ENCODE measurements at places on chromosomes 12 and 14.

GRCh38 chr12:54721312-54721711 is 73.1 kb upstream of the DCD start:
- no peak overlapping the region for H3K27ac ChIP-seq
- no peak overlapping the region for H3K4me3 ChIP-seq
- H3K4me1 ChIP-seq: no peaks in the 10 kb centered on the region
- H3K36me3 ChIP-seq: no peaks in the 10 kb centered on the region
- no peaks in the 10 kb centered on the region for H3K27me3 ChIP-seq
- DNase-seq: no peak

DNA sequence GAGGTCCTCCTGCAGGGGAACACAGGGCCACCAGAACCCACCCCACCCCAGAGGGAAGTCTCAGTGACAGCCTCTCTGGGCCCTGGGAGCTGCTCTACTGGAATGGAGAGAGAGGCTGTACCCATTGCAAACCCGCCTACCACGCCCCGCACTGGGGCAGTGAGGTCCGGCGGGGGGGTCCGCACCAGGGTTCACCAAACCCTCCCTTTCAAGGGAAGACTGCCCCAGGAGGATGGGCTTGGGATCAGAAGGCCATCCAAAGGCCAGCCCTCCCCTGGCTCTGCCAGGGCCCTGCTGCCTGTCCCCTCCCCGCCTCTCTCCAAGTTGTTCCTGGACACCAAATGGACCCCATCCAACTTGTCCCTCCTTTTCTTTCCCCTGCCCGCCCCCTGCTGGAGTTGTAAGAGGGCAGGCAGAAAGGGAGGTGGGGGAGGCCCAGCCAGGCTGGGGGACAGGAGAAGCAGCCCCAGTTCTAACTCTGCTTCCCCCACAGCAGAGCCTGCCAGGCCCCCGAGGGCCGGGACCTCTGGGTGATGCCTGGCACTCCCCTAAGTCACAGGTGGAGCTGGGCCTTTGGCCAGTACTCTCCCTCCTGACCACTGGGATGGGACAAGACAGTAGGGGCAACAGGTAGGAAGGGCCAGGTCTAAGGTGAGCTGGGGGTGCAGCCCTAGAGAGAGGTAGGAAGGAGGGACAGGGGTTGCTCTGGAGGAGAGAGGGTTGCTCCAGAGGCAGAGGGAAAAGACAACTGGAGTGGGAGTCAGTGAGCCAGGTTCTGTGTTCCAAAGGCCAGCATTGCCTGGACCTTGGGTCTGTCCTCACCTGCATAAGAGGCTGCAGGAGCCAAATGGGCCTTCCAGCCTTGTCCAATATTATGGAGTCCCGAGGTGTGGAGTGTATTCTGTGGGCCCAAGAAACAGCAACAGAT is 3.2 kb upstream of the DIO3 start:
- H3K36me3 ChIP-seq: no peaks in the 10 kb centered on the region
- H3K27ac ChIP-seq: no peak overlapping the region
- H3K4me1 ChIP-seq: no peaks in the 10 kb centered on the region

DNA sequence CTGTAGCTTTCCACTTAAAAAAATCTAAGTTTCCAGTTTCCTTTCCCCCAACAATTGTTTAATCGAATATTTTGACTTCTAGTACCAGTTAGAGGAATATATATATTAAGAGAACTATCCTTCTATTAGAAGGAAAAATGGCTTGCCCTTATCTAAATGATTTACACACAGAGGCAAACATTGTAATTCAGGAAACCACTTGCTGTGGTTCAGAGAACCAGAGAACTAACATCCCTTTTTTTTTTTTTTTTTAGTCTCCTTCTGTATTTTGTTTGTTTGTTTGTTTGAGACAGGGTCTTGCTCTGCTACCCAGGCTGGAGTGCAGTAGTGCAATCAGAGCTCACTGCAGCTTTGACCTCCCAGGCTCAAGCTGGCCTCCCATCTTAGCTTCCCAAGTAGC is 746.6 kb downstream of the VRK1 start:
- H3K27ac ChIP-seq: no peak overlapping the region
- H3K4me3 ChIP-seq: no peak overlapping the region
- H3K36me3 ChIP-seq: no peaks in the 10 kb centered on the region
- DNase-seq: no peak
- no peaks in the 10 kb centered on the region for H3K27me3 ChIP-seq
- H3K4me1 ChIP-seq: no peaks in the 10 kb centered on the region

DNA sequence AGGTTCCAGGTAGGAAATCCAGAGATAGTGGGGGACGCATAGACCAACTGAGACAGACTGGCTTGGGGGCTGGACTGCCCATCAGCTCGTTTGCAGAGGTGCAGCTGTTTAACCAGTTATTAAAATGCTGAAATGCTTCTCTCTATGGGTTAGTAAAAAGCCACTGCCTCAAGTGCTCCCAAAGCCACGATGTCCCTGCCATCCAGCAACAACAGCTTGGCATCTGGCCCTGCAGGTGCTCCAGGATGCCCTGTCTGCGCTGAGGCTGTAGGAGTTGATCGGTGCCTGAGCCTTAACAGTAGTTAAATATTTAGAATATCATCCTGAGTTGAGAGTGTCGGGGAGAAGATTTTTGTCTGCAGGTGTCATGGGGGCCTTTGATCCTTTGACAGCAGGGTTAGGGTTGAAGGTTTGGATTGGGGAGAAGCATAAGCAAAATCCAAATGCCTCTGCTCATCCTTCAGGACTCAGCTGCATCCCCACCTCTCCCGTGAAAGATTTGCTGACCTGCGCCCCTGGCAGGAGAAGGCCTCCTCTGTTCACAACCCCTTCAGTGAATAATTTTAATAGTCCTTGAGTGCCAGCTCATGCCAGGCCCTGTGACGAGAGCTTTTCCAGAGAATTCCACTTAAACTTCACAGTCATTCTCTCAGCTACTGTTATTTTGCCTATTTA is 127.3 kb upstream of the PWP1 start:
- no peaks in the 10 kb centered on the region for H3K36me3 ChIP-seq
- no peak overlapping the region for H3K4me3 ChIP-seq
- no peaks in the 10 kb centered on the region for H3K27me3 ChIP-seq
- no peak for DNase-seq
- H3K4me1 ChIP-seq: no peaks in the 10 kb centered on the region

DNA sequence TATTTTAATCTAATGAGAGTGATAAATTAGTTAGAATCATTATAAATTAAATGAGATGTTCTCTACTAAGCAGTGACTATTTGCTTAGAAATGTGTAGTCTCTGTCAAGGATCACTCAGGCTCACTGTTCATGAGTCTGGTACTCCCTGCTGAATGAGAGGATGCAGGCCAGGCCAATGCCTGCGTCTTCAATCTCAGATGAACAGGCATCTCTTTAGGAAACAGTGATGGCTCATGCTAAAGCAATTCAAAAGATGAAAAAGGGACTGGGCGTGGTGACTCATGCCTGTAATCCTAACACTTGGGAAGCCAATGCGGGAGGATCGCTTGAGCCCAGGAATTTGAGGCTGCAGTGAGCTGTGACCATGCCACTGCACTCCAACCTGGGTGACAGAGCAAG is 106.8 kb downstream of the ZFC3H1 start:
- no peak overlapping the region for H3K4me3 ChIP-seq
- DNase-seq: no peak
- H3K27me3 ChIP-seq: no peaks in the 10 kb centered on the region
- no peaks in the 10 kb centered on the region for H3K36me3 ChIP-seq
- H3K27ac ChIP-seq: no peak overlapping the region
- H3K4me1 ChIP-seq: no peaks in the 10 kb centered on the region

- H3K4me3 ChIP-seq: no peak overlapping the region
- peak overlapping the region; percentile 95 for H3K27ac ChIP-seq
- H3K36me3 ChIP-seq: no peaks in the 10 kb centered on the region
- DNase-seq: no peak
- H3K4me1 ChIP-seq: peaks cover 27% of the 10 kb centered on the region
Observed at GRCh38 chr12:6201826-6202225, 1.6 kb downstream of the CD9 start.

- H3K4me3 ChIP-seq: no peak overlapping the region
- no peaks in the 10 kb centered on the region for H3K36me3 ChIP-seq
- no peaks in the 10 kb centered on the region for H3K4me1 ChIP-seq
- no peak overlapping the region for H3K27ac ChIP-seq
- H3K27me3 ChIP-seq: no peaks in the 10 kb centered on the region
Observed at GRCh38 chr14:83085136-83085535, 1551.5 kb upstream of the SEL1L start.

DNA sequence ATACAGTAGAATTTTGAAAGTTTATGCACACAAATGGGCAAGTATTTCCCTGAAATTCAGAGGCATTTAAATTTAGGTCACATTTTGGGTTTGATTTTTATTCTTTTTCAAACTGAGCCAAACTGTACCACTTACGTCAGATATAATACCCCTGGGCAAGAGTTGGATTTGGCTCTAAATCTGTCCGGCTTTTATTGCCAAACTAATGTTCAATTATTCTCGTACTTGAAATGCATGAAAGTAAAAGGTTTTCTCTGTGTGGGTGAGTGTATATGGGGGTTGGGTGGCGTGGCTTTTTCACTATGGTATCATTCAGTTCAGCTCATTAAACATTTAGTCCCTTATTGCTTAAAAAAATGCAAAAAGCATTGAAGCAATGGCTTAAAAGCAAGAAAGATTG is 55.9 kb downstream of the SLCO1C1 start:
- no peak for DNase-seq
- H3K4me1 ChIP-seq: no peaks in the 10 kb centered on the region
- H3K4me3 ChIP-seq: no peak overlapping the region
- H3K27me3 ChIP-seq: no peaks in the 10 kb centered on the region
- H3K27ac ChIP-seq: no peak overlapping the region

- H3K4me3 ChIP-seq: no peak overlapping the region
- DNase-seq: no peak
- no peaks in the 10 kb centered on the region for H3K27me3 ChIP-seq
- H3K27ac ChIP-seq: no peak overlapping the region
- H3K36me3 ChIP-seq: no peaks in the 10 kb centered on the region
Observed at GRCh38 chr12:105835580-105836241, 303.0 kb downstream of the NUAK1 start.

DNA sequence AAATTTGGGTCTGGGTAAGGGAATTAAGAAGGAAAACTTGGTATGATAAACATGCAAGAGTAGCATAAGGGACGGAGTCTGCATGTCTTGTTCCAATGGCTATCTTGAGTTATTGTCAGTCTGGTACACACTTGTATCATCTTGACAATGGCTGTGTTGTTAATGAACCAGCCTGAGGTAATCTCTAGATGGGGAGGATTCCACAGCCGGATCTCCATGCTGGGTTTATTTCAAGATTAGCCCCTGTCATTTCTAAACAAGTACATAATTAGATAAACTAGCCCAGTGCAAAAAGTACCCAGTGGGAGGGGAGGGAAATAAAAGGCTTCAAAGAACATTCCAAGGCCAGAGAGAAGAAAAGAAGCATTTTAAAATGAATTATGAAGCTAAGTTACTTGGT is 16.5 kb upstream of the CMAS start:
- H3K4me3 ChIP-seq: no peak overlapping the region
- no peaks in the 10 kb centered on the region for H3K4me1 ChIP-seq
- no peak for DNase-seq
- no peaks in the 10 kb centered on the region for H3K36me3 ChIP-seq
- H3K27me3 ChIP-seq: no peaks in the 10 kb centered on the region

- no peak overlapping the region for H3K4me3 ChIP-seq
- peaks cover 12% of the 10 kb centered on the region for H3K4me1 ChIP-seq
- H3K27me3 ChIP-seq: no peaks in the 10 kb centered on the region
- no peaks in the 10 kb centered on the region for H3K36me3 ChIP-seq
- DNase-seq: no peak
Observed at GRCh38 chr12:58323676-58324075, 382.3 kb downstream of the ATP23 start.

- DNase-seq: no peak
- H3K27me3 ChIP-seq: no peaks in the 10 kb centered on the region
- no peak overlapping the region for H3K4me3 ChIP-seq
Observed at GRCh38 chr14:64639340-64639821, 64.8 kb upstream of the PLEKHG3 start.
